Activated naive CD8-positive, alpha-beta T cell treated with anti-CD3 and anti-CD28 coated beads, Interleukin-2, amount 50 U/mL, for 24 hours (primary cell): ENCODE measurements at places on chromosomes 1 and 21.
A peak's percentile ranks its signal among the peaks of the same experiment; 100 is the strongest.

GRCh38 chr1:52855584-52855983, 13.0 kb downstream of the ZYG11A start:
- DNase-seq = no peak

- no peak for DNase-seq
Observed at GRCh38 chr1:157219182-157219581, 81.0 kb upstream of the ETV3 start.

DNA sequence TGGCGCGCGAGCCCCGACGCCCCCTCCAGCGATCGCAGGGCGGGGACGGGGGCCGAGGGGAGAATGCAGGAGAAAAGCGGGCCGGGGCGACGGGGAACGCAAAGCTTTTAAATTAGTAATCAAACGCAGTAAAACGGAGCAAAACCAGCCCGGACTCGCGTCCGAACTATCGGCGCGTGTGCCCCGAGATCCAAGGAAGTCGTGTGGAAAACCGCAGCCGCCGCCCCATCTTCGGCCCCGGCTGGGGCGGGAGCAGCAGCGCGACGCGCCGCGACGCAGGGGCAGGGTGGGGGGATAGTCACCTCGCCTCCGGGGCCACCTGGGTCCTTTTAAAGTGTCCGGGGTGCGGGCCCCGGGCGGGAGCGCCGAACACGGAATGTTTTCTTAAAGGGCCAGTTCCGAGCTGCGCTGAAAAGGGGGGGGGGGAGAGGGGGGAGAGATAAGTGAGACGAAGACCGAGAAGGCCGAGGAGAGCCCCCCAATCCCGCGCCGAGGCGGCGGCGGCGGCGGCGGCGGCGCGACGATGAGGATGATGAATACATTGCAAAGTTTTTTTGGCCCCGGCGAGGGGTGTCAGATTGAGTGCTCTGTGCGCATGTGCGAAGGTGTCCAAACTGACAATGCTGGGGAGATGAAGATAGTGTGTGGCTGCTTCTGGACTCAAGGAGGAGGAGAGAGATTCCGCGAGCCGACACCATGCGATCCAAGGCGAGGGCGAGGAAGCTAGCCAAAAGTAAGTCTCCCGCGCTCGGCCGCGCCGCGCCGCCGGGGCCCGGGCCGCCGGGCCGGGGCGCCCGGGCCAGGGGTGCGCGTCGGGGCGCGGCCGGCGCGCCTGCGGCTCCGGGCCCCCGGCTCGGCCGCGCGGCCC, at the start of gene PRDM16:
Gene PRDM16, plus strand, starts transcription at position 640 of the 868 bp plus-strand sequence. Its CDS starts 57 bp downstream, at position 697.
- DNase-seq = peak; percentile 23

DNA sequence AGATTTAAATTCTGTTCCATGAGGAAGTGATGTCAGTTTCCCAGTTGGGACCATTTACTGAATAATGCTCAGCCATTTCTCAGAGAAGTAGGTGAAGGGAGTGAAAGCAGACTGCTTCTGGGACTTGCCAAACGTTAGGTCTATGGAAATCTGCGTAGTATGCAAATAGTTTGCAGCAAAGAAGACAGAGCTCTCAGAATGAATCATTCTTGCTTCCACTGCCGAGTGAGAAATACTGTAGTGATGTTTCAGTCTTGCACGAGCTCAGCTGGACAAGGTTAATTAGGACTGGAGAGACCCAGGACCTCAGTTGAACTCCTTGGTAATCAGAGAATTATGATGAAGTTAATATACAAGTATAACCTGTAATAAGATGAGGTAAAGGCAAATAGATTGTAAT, 317.7 kb upstream of the DAB1 start:
- DNase-seq = no peak

GRCh38 chr1:3017440-3018050, 3.7 kb upstream of the ACTRT2 start:
- no peak for DNase-seq

GRCh38 chr1:78142736-78143135, 97.0 kb downstream of the GIPC2 start:
- no peak for DNase-seq
